ENCODE measurements at places on chromosomes 4 and X. TPM values are rescaled to one million over a fixed set of nuclear protein-coding genes. Genes with fewer than 3 reads are reported as not detected.

Gene HTRA3
- total RNA-seq, result 17.7 TPM

Gene ZNF275
- total RNA-seq, result 9.9 TPM

Gene GALNTL6
- total RNA-seq, result 0.53 TPM

Gene ESX1
- not detected for total RNA-seq

Gene NHSL2
- 1.3 TPM for total RNA-seq

Gene CFAP47
- total RNA-seq, result 1.8 TPM

Gene CXCR3
- total RNA-seq, result not detected

Gene CXCL10
- total RNA-seq, result 2.8 TPM

Gene TMEM154
- 1.7 TPM for total RNA-seq

Gene CDKL5
- 16.9 TPM for total RNA-seq

Gene ADH4
- total RNA-seq, result 24.0 TPM

Gene CENPVL3
- total RNA-seq, result 0.28 TPM

Gene PGAM4
- total RNA-seq, result not detected

Gene PSAPL1
- total RNA-seq, result 4.3 TPM

Gene OGT
- total RNA-seq, result 117 TPM

All from hepatocyte (in vitro differentiated cells).